Left forelimb (tissue), 1 donor: ENCODE measurements at places on chromosomes 1 and 21.
A peak's percentile ranks its signal among the peaks of the same experiment; 100 is the strongest.

GRCh38 chr1:111768023-111768422, 12.3 kb downstream of the DDX20 start:
- no peak for DNase-seq

GRCh38 chr1:155172732-155173477, at the start of gene KRTCAP2:
Gene KRTCAP2, minus strand, starts transcription at chr1:155173304. Its CDS starts 80 bp downstream, at chr1:155173224.
- DNase-seq, result peak; percentile 94

DNA sequence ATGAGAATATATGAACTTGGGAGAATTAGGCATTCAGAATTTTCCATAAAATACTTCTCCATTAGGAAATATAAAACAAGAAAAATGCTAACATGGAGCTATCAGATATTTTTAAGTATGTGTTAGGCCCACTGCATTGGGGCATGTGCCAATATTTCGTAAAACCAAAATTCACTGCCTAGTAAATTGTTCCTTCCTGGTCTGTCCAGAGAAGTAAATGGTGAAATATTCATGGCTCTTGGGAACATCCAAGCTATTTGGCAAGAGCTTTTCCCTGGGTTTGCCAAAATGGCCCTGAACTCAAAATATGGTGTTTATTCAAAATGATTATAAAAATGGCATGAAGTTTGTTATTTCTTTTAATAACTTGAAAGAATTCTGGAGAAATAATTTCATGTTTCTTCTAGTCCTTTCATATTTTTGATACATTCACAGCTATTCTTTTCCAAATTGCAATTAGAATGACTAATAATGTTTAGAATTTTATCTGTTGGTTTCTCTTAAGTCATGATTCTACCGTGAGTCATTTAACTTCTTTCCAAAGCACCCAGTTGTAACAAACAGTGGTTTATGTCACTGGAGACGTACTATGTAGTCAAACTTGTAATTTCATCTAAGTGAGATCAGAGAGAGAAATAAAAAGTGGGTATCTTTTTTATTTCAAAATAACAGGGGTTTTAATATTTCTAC, 25.7 kb upstream of the SLC19A2 start:
- DNase-seq, result no peak

DNA sequence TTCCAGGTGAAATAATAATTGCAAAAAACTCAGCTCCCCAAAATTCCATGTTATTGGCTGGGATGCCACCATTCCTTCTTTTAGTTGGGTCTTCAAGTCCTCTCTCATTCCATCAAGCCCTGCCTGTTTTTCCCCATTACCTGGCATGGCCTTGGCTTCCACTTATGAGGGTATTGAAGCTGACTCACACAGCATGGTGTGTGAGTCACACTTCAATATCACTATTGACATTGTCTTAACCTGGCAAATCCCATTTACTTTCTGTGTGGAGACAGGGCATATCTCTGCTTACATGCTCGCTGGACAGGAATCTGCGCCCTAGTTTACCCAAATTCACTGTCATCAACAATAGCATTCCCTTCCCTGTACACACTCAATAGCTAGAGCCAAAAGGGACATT, 1806.8 kb downstream of the BRINP3 start:
- DNase-seq, result no peak

- no peak for DNase-seq
Measured at GRCh38 chr1:44377925-44378784, 23.1 kb upstream of the ERI3 start.

GRCh38 chr21:39874759-39875158, 7.5 kb downstream of the PCP4 start:
- no peak for DNase-seq

DNA sequence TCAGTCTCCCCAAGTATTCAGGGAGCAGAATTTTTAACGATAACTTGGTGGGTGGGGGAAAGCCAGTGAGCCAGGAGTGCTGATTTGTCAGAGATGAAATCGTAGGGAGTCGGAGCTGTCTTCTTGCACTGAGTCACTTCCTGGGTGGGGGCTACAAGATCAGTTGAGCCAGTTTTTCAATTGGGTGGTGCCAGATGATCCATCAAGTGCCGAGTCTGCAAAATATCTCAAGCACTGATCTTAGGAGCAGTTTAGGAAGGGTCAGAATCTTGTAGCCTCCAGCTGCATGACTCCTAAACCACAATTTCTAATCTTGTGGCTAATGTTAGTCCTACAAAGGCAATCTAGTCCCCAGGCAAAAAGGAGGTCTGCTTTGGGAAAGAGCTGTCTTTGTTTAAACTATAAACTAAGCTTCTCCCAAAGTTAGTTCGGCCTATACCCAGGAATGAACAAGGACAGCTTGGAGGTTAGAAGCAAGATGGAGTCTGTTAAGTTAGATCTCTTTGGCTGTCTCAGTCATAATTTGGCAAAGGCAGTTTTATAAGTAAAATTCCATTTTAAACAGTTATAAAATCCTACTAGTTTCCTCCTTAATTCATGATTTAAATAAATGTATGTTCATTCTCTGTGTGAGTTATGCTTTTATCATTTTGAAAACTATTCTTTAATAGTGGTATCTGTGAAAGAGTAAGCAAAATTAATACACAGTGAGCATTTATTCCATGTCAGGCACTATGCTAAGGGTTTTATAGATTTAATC, 51.7 kb downstream of the SLC16A1 start:
- no peak for DNase-seq

DNA sequence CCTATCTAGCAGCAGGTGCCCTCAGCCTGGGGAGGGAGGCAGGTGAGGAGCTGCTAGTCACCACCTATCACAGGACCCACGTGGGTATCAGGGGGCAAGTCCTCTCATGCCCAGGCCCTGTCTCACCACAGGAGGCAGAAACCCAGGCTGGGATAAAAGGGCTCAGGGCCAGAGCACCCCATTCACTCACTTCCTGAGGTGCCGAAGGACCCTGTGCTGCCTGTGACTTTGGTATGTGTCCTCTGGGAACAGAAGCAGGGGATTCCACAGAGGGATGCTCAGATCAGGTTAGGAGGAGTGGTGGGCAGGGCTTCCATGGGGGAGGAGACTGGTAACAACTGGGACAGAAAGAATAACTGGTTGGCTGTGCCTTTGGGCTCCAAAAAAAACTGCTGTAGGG, at the start of gene LCE1E:
Gene LCE1E (plus strand): TSS at position 181 of the 400 bp plus-strand sequence. CDS start 1,043 bp downstream, outside the sequence.
- no peak for DNase-seq

- DNase-seq, result no peak
Measured at GRCh38 chr1:19067912-19068638, 111.6 kb upstream of the IFFO2 start.

DNA sequence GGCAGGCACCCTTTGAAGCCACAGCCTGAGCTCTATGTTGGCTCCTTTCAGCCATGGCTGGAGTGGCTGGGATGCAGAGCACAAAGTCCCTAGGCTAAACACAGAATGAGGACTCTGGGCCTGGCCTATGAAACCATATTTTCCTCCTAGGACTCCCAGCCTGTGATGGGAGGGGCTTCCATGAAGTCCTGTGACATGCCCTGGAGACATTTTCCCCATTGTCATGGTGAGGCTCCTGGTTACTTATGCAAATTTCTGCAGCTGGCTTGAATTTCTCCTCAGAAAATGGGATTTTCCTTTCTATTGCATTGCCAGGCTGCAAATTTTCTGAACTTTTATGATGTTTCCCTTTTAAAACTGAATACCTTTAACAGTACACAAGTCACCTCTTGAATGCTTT, 61.3 kb downstream of the VCAM1 start:
- DNase-seq, result no peak

DNA sequence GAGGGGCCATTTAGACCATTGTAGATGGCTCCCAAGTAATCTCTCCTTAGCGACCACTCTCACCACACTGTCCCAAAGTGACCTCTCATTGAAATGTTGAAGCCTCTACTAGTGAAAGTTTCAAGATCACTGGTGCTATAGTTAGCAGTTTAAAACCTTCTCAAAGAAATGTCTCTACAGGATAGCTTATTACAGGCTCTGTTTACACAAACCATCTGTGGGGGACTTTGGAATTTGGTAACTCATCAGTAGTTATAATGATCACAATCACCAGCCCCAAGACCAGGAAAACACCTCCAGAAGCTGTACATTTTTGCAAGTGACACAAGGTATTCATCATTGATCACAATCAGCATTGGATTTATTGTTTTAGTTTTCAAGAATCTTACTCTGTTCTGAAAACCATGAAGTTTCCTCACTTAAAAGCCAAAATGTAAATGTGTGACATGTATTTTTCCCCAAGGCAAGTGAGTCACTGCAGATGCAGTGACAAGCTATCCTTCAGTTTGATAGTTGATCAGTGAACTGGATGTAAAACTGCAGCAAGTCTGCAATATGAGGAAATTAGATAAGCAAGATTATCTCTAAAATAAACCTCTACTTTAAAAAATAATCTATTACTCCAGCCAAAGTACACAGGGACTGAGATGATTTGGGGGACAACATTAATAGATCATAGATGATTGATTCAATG, 41.9 kb downstream of the C21orf91 start:
- DNase-seq, result no peak

- DNase-seq, result no peak
Measured at GRCh38 chr1:233704170-233704897, 90.4 kb downstream of the KCNK1 start.

DNA sequence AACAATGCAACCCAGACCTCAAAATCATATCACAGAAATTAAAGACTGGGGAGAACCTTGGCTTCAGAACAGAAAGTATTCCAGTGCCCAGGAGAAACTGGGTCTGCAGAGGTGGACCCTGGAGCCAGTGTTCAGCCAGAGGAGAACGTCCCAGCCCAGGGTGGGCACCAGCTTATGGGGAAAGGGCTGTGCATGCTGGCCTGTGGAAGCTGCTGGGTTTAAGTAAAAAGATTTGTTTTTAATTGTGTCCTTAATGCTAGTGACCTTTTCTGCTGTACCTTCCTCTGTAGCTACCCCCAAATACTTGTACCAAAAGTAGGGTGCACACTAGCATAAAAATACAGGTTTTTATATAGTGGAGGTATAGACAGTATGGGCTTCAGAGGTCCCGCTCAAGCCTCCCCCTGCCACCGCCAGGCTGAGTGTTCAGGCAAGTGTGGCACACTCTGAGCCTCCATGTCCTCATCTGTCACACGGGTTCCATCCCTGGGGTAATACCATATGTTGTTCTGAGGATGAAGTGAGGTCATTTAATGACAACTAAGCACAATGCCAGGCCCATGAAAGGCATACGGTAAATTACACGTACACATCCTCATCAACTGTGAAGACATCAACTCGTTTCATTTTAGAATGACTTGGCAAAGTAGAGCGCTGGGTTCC, 47.0 kb downstream of the SLC37A1 start:
- peak; percentile 37 for DNase-seq

DNA sequence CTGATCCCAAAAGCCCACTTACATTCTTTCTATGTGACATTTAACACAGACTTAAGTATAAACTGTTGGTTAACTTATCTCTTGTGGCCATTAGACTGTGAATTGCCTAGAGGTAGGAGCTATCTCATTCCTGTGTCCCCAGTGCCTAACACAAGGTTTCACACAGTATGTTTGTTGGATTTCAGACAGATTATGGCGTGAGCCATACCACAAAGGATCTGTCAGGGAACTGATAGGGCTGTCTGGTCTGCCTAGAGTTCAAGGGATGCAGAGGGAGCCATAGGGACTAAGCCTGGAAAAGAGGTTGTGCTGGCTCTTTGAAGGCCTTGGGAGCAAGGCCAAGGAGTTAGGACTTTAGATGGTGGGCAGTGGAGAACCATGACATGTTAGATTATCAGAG, 40.0 kb downstream of the MEF2D start:
- DNase-seq, result no peak

DNA sequence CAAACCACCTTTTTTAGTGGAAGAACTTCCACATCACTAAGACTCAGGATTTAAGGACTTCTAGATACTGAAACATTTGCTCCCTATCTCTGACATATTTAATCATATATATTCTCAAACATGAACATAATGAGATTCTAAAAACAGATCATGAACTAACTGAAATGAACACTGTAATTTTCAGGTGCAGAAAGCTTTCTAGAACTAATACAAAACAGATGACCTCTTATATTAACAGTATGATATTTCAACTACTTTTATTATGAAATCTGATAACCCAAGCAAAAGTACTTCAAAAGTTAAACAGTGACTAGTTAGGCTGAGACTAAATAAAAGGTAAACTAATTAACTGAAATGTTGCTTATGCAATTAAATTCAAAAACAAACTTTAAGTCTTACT, 157.5 kb downstream of the COP1 start:
- DNase-seq, result no peak

GRCh38 chr1:30629501-30629900, 93.9 kb downstream of the MATN1 start:
- no peak for DNase-seq

GRCh38 chr1:16173447-16174260, 17.8 kb upstream of the EPHA2 start:
- DNase-seq, result no peak

GRCh38 chr1:3679098-3679555, 26.8 kb downstream of the TP73 start:
- DNase-seq, result no peak

GRCh38 chr1:179817056-179817455, 60.5 kb downstream of the TOR1AIP2 start:
- no peak for DNase-seq

DNA sequence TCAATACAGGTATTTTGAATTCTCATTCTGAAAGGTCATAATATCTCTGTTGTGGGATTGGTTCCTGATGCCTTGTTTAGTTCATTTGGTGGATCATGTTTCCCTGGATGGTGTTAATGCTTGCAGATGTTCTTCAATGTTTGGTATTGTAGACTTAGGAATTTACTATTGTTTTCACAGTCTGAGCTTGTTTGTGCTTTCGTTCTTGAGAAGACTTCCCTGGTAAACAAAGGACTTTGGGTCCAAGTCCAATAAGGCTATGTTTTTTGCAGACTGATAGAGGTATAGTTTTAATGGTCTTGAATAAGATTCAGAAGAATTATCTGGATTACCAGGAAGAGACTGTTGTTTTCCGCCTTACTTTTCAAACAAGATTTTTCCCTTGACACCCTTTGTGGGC, 1646.3 kb downstream of the AMY1C start:
- no peak for DNase-seq
